Activated naive CD4-positive, alpha-beta T cell treated with anti-CD3 and anti-CD28 coated beads, Interleukin-2, amount 10 ng/mL, durations not matched to agents 5 hours and 36 hours (primary cell): ENCODE measurements at places on chromosomes 16 and 17. TPM values are rescaled to one million over a fixed set of nuclear protein-coding genes. Genes with fewer than 3 reads are reported as not detected.

TP53TG3B gene
- not detected for total RNA-seq

C17orf67 gene
- 3.1 TPM for total RNA-seq

CCL7 gene
- not detected for total RNA-seq

CSH1 gene
- not detected for total RNA-seq

NACA2 gene
- not detected for total RNA-seq

TRPV3 gene
- total RNA-seq = not detected

SPEM2 gene
- total RNA-seq = not detected

PRSS27 gene
- total RNA-seq = 1.4 TPM

PLCG2 gene
- total RNA-seq = 3.1 TPM

TPSG1 gene
- not detected for total RNA-seq

MFAP4 gene
- not detected for total RNA-seq

PHOSPHO1 gene
- not detected for total RNA-seq

MILR1 gene
- not detected for total RNA-seq

FAHD1 gene
- 11.3 TPM for total RNA-seq

CRYBA1 gene
- not detected for total RNA-seq

UQCRC2 gene
- 195 TPM for total RNA-seq

TAT gene
- total RNA-seq = not detected

NGFR gene
- total RNA-seq = not detected

DBNDD1 gene
- 0.55 TPM for total RNA-seq

CCL3 gene
- total RNA-seq = 8.8 TPM

RHBDF1 gene
- 0.31 TPM for total RNA-seq
